ENCODE measurements at places on chromosomes 1 and 21.

DNA sequence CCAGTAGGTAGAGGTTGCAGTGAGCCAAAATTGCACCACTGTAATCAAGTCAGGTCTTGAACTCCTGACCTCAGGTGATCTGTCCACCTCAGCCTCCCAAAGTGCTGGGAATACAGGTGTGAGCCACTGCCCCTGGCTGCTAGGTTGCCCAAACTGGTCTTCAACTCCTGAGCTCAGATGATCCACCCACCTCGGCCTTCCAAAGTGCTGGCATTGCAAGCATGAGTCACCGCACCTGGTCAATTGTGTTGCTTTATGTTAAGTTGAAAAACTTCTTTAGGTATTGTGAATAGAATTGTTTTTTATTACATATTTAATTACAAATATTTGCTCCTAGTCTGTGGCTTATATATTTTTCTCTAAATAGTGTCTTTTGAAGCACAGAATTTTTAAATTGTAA lies 80.5 kb downstream of the PRKAB2 start:
- DNase-seq, result peak; percentile 7

- no peak for DNase-seq
These were observed 38.5 kb downstream of the MACO1 start for GRCh38 chr1:25469177-25469576.

DNA sequence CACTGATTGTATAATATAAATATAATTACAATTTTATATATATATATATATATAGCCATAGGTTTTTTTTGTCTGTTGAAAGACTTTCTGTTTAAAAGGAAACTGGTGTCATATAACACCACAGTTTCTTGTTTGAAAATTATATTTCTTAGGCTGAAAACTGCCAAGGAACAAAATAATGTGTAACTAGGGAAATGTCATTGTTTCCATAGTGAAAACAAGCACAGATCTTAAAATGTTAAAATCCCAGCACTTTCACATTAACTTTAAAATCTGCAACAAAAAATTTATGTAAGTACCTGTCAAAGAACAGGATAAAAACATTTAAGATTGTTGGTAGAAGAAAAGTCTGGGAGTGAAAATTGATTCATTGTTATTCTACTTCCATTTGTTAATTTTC lies 104.2 kb downstream of the ATP6V1G3 start:
- no peak for DNase-seq

DNA sequence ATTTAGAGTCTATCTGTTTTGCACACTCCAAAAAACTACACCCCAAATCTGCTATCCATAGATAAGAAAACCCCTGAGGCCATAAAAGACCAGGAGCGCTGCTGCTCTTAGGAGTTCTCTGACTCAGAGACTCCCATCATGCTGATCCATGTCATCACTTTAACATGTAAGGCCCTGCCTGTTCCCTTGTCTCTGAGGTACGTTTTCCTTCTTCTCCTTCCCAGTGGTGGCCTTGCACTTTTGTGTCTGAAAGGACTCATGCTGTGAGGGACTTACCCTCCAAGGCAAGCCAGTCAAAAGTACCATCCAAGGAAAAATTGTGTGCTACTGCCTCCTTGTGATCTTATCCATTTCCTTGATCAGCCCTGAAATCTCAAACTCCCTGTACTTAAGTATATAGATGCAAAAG lies 427.4 kb upstream of the NCAM2 start:
- no peak for DNase-seq

DNA sequence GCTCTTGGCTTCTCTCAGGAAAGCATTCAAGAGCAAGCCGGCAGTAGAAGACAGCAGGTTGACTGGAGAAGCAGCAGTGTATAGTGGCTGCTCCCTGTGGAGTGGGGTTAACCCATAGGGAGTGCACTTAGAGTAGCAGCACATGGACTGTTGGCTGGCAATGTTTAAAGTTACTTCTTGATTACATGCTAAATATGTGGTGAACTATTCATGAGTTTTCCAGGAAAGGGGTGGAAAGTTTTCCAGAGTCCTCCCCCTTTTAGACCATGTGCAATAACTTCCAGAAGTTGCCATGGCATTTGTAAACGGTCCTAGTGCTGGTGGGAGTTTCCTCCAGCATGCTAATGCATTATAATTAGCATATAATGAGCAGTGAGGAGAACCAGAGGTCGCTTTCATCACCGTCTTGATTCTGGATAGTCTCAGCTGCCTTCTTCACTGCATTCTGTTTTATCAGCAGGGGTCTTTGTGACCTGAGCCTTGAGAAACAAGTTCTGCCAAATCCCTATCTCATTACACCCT lies 131.8 kb downstream of the CCDC185 start:
- DNase-seq, result no peak

DNA sequence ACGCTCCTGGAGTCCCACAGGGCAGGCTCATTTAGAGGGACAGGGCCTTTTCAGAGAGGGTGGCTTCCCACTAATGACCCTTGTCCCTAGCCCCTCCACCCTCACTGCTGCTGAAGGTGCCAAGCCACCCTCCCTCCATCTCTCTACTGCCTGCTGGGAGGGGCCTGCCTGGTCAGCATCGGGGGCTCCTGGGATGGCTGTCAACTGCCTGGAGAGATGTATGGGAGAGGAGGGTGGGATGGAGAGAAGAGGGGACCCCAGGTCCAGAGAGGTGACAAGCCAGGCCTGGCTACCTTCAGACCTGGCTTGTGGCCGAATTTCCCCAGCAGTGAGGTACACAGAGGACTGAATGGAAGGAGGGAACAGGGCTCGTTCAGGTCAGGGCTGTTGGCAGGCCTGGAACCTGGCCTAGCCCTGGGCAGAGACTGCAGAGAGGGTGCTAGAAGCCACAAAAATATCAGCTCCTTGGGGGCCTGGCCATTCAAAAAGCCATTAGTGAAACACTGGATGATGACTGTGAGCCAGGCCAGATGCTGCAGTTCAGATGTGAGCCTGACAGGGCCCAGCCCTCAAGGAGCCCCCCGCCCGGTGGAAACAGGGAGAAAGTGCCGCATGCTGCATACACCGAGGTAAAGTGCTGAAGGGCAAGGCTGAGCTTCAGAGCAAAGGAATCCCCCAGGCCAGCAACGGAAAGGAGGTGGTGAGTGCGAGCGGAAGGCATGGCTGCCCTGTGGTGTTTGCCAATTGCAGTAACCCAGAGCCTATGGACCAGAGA lies 20.0 kb downstream of the MMEL1 start:
- no peak for DNase-seq

- DNase-seq, result peak; percentile 16
These were observed 13.2 kb upstream of the PRKAB2 start for GRCh38 chr1:147185432-147185831.

GRCh38 chr21:37683396-37684114 lies 232.7 kb downstream of the KCNJ6 start:
- no peak for DNase-seq

- DNase-seq, result peak; percentile 14
These were observed 40.3 kb downstream of the IER5 start for GRCh38 chr1:181128592-181129497.

DNA sequence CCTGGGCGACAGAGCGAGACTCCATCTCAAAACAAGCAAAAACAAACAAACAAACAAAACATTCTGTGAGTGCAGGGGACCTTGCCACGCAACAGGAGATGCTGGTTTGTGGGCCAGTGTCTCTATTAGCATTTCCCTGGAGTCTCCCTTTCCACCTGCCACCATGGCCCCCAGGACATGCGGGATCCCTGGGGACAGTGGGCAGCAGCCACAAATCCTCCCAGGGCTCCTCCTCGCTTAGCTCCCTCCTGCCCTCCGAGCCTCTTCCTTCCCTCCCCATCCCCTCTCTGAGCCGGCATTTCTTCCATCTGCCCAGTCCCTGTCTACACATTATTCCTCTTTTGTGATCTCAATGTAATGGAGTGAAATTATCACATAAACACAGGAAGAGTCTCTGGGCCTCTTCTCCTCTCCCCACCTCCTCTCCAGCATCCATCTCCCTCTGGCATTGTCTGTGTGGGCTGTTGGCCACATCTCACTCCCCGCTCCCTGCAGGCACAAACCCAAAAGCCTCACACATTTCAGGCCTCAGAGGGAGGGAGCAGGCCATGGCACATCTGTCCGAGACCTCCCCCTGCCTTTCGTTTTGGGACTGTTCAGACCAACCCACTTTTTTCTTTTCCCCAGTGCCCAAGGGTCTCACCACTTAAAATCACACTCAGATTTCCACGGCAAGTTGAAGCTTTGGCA lies 144.3 kb downstream of the MIS18A start:
- DNase-seq, result no peak

DNA sequence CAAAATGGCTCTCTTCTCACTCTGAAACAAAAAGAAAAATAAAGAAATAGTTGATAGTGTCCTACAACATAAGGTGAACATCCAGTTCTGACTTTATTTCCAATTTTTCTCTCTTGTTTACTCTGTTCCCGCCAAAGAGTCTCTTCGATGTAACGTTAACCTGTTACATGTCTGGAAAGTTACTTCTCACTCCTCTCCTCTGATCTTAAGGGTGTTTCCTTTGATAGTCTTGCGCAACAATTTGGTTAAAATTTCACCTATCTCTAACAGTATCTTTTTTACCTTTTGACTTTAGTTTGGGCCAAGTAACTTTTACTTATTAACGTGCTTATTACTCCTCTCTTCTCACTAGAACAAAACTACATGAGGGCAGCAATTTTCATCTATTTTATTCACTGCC lies 1450.2 kb downstream of the BRINP3 start:
- DNase-seq, result no peak

DNA sequence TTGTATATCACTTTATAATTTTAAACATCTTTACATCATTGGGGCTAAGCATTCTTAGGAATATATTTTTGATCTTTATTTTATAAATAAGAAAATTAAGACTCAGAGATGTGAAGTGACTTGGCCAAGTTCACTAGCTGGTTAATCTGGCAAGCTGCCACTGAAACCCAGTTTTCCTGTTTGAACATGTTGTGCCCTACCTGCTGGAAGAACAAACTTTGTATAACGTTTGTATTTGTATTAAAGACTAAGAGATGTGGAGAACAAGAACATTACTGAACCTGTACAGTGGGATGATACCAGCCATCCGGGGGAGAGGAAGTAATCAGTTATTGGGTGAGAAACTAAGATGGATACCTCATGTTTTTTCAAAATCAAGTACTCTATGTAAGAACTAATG lies 77.2 kb upstream of the SIPA1L2 start:
- peak; percentile 25 for DNase-seq

DNA sequence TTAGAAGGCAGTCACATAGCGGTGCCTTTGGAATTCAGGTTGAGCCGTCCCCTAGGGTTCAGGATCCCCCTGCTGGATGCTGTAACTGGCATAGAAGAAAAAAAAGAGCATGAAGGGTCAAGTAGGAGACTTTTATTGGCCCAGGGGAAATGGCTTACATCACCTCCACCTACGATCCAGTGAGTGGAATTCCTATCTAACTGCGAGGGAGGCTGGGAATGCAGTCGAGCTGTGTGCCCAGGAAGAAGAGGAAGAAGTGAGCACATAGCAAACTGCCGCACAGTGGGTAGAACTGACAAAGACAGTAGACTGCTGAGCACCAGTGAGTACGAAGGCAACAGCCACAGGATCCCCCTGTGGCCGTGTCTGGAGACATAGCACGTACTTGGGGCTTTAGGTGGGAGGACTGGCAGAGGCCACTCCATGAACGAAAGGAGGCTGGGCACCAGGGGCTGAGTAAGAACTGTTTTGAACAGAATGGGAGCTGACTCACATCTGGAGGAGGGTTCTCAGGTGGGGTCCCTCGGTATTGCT lies 79.2 kb downstream of the RNF220 start:
- no peak for DNase-seq

DNA sequence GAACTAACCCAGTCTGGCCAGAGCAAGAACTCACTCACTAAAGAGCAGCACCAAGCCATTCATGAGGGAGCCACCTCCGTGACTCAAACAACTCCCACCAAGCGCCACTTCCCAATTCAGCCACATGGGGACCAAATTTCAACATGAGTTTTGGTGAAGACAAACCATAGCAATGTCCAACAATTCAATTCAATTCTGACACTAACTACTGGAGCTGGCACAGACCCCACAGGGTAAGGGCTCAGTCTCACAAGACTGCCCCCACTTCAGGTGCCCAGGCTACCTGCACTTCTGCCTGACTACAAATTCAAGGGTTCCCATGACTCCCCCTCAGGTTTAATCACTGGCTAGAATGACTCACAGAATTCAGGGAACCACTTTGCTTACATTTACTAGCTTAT lies 48.8 kb upstream of the RAP1A start:
- no peak for DNase-seq

GRCh38 chr21:37416914-37417313 lies 50.3 kb downstream of the DYRK1A start:
- no peak for DNase-seq

- DNase-seq, result no peak
These were observed 3.6 kb downstream of the ALG14 start for GRCh38 chr1:95068956-95069709.

DNA sequence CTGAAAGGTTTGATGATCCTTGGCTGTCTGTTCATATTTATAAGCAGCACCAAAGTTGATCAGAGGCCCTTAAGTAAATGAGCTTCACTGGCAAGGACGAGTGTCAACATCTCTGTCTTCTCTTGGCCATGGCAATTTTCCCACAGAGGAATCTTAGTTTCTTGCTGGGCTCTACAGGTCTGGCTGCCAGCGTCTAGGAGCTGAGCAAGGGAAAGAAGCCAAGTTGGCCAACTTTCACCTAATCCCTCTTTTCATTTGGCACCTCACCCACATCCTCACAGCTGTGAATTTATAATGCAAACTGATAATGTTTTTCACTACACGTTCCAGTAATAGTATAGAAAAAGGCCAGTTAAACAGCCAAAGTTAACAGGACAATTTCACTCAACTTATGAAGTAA lies 99.0 kb upstream of the LBR start:
- DNase-seq, result no peak

GRCh38 chr1:71167505-71167904 lies 86.7 kb upstream of the ZRANB2 start:
- DNase-seq, result no peak

GRCh38 chr1:207502726-207503125 lies 6.8 kb downstream of the CR1 start:
- DNase-seq, result no peak

GRCh38 chr1:13730751-13731482 lies 30.9 kb downstream of the PRDM2 start:
- DNase-seq, result peak; percentile 21

DNA sequence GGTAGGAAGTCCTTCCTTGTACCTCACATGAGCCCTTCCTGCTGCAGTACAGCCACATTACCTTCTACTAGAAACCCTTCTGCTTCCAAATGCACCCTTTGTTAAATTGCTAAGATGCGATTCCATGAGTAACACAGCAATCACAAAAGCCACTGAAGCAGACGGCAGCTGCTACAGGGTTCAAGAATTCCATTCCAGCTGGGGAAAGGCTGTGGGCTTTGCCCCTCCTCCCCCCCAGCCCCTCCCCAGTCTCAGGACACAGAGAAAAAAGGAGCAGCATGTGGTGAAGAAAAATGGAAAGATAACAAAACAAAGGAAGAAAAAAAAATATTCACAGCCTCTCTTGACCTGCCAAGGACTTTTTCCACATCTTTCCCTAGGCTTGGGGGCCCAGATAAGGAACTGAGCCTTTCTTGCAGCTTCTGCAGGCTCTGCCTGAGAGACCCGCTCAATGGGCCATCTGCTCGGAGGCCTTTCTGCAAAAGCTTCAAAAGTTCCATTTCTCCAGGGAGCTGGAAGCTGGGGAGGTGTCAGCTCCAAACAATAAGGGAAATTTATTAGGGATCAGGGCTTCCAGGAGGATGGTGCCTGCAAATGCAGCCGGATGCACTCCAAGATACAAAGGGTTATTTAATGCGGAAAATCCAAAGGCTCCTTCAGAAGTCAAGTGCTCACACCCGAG lies 72.1 kb downstream of the SYT2 start:
- no peak for DNase-seq
